ENCODE measurements at places on chromosomes 16 and 17. TPM values are rescaled to one million over a fixed set of nuclear protein-coding genes. Genes with fewer than 3 reads are reported as not detected.

GRCh38 chr16:66469291-66469946 lies 42.3 kb downstream of the BEAN1 start:
- DNase-seq: no peak

GRCh38 chr16:27980076-27980775 lies 83.3 kb downstream of the GSG1L start:
- no peak for DNase-seq

DNA sequence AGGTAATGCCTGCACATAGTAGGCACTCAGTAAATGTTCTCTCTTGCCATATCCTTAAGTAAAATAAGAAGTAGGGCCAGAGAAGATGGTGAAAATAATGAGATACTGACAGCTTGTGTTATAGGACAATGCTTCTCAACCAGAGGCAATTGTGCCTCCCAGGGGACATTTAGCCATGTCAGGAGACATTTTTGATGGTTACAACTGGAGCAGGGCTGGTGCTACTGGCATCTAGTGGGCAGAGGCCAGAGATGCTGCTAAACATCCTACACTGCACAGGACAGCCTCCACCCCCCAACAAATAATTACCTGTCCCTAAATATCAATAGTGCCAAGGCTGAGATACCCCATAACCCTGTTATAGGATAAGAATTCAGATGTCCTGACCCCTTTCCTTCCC lies 1.7 kb downstream of the RAD51D start:
- DNase-seq: no peak

GRCh38 chr17:79298799-79299198 lies 224.2 kb downstream of the ENGASE start:
- DNase-seq: no peak

GRCh38 chr17:3505008-3505407 lies 29.2 kb downstream of the ASPA start:
- no peak for DNase-seq

DNA sequence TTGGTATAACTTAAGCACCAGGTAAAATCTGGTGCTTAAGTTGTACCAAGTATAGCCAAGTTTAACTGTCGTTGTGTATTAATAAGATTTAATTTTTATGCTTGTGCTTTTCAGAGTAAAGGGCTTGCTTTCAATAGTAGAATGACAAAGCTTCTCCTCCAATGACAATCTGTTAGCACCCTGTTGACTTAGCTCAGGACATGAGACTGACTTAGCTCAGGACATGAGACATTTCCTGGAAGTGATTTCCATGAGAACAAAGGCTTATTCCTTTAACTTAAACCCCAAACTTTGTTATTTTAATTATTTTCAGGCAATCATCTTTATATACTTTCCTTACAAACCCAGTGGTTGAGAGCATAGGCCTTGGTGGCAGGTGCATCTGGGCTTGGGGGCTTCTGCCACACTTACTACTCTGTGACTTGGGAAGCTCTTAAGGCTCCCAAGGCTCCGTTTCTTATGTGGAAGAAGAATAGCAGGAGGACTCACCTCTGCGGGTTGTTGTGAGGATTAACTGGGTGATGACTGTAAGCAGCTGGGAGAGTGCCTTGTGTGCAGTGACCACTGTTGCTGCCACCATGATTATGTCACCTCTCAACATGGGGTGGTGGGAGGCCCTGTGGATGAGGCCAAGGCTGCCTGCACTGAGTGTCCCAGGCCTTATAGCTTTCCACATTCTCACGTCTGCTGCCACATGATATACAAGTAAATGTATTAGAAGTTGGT lies 59.4 kb upstream of the CMIP start:
- no peak for DNase-seq

PDIA2 gene
- 1.6 TPM for total RNA-seq

DNA sequence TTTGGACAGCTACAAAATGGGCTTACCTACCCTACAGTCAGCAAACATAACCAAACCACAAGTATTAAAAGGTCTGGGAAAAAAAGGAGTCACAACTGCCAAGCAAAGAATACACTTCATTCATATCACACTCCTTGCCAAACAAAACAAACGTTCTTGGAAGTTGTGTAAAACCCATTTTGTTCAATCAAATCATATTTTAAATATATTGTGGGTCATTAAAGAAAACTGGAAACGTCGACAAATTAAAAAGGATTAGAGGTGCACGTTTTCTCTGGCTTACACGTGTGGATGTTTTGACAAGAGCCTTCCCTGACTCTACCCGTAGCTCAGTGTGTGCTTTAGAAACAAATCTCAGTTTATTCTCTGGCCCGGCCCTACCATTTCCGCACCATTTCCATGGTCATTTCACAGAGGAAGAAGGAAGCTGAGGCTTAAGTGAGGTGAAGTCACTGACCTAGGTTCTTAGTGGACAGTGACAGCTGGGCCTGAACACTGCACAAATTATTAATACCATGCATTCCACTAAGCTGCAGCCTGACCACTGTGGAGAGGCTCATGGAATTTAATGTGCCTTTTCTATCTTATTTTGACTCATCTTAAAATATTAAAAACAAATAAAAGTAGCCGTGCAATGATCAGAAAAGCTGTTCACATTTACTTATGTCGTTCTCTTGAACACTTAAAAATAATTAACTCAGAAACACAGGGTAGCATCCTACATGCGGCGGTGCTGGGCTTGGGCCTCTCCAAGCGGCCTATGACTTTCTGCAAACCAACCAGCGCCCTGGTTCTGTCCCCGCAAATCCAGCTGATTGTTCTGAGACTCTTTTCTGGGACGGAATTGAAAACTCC lies 968 bp downstream of the CEP112 start:
- DNase-seq: no peak

- no peak for DNase-seq
Measured at GRCh38 chr16:11685844-11686618, 17.8 kb downstream of the SNN start.

DNA sequence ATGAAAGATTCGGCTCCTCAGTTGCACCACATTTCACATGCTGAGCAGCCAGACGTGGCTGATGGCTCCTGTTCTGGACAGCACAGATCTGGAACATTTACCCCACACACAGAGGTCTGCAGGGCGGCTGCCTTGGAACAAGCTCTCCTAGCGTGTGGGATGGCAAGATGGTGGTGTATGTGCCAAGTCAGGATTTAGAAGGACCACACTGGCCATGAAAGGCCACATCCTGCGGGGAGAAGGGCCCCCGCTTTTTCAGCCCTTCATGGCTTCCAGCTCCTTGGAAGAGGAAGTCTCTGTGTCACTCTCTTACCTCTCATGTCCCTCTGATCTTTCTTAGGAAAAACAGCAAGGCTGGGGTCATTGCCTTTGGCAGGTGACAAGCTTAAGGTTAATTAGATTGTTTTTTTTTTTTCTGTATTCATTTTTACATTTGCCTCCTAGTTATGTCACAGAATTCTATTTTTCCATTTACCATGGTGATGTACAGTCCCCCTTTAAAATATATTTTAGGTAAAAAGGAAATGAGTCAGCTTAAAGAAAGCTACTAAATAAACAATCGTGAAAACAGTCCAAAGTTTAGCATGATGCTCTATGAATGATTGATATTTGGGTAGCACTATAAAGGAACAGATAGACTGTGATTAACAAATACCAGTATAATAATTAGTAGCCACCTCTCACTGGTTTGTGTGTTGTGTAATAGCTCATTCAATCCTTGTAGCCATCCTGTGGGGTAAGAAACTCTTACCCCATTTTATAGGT lies 396.6 kb downstream of the CPPED1 start:
- no peak for DNase-seq

DNA sequence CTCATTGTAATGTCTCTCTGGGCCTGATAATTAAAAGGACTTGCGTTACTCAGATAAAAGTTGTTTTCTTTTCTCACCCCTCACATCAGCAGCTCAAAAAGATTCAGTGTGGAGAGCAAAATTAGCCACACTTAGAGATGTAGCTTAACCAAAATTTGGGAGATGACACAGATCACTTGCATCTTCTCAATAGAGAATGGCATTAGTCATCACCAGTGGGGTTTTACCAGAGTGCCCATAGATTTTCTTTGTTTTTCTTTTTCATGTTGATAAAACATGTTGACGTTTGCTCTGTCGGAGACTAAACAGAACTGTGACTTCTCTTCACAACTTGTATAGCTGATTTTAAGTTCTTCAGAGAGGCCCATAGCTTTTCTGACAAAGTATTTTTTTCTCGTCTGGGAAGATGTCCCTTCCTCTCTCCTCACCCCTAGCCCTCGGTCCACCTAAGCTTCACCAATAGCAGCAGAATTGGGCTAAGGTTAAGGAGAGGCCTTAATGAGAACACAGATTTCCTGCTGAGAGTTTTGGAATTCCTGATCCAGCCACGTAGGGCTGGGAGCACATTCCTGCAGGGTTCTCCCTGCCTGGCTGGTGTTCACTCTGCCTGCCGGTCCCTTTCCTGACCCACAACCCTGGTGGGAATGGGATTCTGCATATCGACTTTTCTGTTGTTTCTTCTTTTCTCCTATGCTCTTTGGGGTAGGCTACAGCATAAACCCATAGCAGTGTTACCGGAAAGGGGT lies 92.6 kb downstream of the CACNG3 start:
- no peak for DNase-seq

- peak; percentile 57 for DNase-seq
Measured at GRCh38 chr16:21277045-21277926, 804 bp downstream of the CRYM start.

SEZ6L2 gene
- total RNA-seq: 0.43 TPM

DNA sequence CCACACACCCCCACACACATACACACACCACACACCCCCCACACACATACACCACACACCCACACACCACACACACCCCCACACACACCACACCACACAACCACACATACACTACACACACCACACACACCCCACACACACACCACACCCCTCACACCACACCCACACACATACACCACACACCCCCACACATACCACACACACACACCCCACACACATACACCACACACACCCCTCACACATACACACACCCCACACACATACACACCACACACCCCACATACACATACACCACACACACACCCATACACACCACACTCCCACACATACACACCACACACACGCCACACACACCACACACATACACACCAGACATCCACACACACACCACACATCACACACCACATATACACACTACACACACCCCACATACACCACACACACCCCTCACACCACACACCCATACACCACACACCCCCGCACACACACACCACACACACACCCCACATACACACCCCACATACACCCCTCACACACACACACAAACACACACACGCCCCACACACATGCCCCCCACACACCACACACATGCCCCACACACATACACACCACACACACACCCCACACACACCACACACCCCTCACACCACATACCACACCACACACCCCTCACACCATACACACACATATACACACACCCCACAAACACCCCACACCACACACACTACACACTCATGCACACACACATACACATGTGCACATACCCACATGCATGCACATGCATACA lies 25.9 kb upstream of the GSG1L start:
- DNase-seq: no peak

DNA sequence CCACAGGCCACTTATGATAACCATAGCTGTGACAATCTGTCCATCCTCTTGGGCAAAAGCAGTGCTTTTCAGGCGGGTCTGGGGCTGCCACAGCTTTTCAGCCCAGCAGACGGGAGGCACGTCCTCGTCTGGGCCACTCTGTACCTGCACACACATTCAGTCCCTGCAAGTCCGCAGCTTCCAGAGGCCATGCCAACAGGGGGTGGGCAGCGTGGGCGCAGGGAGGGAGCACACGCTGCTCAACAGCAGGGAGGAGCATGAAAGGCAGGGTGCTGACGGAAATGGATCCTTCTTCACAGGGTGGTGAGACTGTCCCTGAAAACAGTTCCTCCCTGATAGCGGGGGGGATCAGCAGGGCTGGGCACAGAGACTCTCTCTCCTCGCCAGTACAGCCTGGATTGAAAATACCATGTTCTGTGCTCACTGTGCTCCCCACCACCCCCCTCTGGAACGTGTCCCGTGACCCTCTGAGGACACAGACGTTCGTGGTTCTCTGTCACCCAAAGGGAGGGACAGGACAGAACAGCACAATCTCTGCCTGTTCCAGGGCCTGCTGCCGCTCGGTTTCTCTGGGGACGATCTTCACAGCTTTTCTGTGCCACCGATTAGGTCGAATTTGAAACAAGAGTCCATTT lies 41.7 kb downstream of the PEMT start:
- no peak for DNase-seq

TTLL6 gene
- total RNA-seq: 0.08 TPM

GRCh38 chr17:40094874-40095273 lies 5.5 kb downstream of the NR1D1 start:
- no peak for DNase-seq

P2RX5 gene
- 19.4 TPM for total RNA-seq

DCTN5 gene
- 38.2 TPM for total RNA-seq

DNA sequence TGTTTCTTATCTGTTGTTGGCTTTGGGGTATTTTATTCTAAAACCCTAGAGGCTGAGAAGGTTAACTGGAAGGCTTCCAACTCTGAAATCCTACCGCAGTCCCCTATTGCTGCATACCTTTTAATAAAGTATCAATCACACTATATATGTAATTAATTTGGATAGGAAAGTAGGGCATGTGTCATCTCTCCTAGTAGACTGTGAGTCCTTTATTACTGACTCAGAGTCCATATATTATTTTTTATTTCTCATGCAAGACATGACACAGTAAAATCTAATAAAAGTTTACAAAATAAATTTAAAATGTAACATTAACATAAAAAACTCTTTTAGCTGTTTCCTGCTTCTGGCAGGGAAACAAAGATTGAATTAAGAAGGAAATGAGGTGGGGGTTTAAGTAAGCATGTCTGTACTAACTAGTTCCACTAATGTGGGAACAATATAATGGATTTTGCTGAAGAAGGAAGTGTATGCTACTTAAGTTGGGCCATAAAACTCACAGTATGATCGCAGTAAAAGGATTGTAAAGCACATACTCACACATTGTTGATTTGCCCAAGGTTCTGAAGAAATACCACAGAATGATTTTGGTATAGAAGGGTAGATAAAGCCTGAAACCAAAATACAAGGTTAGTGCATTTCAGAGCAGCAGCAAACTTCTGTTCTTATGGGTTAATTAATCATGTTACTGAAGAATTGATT lies 97.6 kb upstream of the HLF start:
- DNase-seq: no peak

- no peak for DNase-seq
Measured at GRCh38 chr17:82684228-82684841, 14.2 kb downstream of the RAB40B start.

DNA sequence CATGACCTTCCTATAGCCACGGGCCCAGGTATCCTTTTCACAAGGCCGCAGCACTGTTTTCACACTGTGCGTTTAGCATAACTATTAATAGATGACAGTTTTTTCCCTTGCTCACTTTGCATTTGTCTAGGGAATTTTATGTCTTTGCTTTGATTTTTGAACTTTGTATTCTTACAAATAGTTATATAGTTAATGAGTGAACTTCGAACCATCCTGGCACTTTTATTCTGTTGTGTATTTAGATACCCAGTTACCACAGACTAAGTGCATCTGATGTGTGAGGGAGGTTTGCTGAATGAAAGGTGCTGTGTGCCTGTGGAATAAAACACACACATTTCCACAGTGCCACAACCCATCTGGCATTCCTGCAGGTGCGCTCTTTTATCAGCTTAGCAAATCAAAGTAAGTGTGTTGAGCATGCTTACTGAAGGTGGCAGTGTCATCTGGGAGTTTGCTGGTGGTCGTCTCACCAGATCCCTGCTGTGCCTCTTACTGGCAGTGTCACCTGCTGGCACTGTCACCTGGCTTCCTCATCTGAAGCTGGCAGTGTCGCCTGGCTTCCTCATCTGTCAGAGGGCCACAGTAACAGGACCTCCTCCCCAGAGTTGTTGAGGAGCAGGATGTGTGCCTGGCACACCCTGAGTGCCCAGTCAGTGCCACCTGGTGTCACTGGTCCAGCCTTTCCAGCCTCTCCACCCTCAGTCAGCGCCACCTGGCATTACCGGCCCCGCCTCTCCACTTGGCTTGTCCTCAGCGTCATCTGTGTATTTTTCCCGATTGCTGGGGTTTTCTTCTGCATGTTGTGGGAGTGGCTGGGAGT lies 37.6 kb downstream of the USP10 start:
- DNase-seq: no peak
